Right kidney (tissue), 9 donors: ENCODE measurements at places on chromosomes 4 and X.

GRCh38 chr4:57159866-57160265 is 49.7 kb upstream of the IGFBP7 start:
- DNase-seq, result no peak

DNA sequence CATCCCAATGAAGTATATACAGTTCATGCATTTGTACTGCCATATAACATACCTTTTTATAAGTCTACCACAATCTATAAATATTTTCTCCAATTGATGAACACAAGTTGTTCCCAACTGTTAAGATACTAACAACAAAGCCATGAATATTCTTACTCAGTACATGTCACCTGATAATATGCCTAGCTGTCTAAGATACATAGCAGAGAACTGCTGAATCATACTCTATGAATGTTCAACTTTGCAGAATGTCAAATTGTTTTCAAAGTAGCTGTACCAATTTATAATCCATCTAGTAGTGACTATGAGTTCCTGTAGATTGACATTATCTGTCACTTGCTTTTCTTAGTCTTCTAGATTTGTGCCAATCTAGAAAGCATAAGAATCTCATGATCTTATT is 84.9 kb downstream of the RAB28 start:
- DNase-seq, result no peak

DNA sequence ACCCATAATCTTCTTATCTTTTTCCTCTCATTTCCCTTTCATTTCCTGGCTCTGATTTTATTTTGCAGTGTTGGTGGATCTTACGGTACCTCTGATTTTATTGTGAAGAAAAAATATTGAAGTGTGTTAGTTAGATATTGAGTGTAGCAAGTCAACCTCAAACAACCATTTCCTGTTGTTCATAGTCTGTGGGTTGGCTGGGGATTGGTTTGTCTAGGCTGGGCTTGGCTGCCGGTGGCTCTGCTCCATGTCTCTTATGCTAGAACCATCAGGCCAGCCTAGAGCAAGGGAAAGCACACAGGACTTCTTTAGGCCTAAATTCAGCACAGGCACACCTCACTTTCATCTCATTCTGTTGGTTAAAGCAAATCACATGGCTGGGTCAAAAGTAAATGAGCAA is 383.1 kb upstream of the LCORL start:
- no peak for DNase-seq

DNA sequence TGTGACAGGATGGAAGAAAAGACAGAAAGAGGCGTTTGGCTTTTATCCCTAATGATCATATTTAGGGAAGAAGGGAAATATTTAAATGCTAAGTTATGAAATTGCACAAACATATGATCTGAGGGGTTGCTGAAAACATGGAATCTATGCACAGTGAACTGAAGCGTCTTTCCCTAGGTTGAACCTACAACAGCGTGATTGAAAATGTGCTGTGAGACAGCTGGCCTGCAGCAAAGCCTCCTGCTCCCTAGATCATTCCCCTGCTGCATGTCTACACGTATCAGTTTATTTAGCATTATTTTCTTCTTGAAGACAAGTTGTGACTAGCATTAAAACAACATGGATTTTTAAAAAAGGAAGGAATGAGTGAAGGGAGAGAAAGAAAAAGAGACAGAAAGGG is 272.5 kb upstream of the TRAM1L1 start:
- DNase-seq, result no peak

- DNase-seq, result peak; percentile 25
Measured at GRCh38 chr4:118969359-118969758, 80.7 kb downstream of the SYNPO2 start.

GRCh38 chrX:7085879-7086278 is 61.6 kb upstream of the STS start:
- DNase-seq, result no peak

DNA sequence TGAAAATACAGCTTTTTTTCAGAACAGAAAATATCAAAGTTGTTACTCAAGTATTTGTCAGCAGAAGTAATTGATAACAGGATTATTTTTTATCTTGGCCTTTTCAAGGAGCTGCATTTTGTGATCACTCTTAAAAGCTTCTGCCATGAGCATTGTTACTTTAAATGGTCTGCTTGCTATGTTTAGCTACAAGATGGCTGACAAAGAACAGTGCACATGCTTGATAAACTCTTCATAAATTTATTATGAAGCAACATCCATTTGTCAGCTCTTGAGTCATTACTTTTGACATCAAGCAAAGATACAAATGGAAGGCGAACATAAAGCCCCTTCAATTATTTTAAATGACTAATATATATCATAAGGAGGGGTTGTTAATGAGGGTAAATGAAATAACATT is 205.4 kb upstream of the RPS6KA3 start:
- no peak for DNase-seq

DNA sequence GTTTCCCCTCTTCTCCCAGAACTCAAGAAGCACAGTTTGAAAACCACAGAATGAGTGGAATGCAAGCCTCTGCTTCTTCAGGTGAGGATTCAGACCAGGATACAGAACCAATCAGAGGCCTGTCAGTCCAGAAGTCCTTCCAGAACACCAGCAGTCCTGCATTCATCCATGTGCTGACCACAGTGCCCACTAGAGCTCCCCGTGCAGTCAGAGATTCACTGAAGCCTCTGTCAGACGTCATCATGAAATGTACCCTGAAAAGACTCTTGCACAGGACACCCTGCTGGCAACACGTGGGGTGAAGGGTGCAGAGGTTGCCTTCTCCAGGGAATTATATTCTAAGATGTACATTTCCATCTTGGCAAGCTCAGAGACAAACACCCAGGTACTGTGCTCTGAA is 75.9 kb upstream of the LSM6 start:
- no peak for DNase-seq

DNA sequence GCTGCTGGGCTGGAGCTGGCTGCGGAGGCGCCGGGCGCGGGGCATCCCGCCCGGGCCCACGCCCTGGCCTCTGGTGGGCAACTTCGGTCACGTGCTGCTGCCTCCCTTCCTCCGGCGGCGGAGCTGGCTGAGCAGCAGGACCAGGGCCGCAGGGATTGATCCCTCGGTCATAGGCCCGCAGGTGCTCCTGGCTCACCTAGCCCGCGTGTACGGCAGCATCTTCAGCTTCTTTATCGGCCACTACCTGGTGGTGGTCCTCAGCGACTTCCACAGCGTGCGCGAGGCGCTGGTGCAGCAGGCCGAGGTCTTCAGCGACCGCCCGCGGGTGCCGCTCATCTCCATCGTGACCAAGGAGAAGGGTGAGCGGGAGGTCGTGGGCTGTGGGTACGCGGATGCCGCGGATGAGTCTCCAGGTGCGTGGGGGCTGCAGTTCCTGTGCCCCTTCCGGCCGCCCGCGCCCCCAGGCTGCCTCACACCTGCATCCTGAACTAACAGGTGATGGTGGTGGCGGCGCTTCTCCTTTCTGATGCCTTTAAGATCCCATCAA is 499 bp downstream of the CYP2U1 start:
- DNase-seq, result no peak

DNA sequence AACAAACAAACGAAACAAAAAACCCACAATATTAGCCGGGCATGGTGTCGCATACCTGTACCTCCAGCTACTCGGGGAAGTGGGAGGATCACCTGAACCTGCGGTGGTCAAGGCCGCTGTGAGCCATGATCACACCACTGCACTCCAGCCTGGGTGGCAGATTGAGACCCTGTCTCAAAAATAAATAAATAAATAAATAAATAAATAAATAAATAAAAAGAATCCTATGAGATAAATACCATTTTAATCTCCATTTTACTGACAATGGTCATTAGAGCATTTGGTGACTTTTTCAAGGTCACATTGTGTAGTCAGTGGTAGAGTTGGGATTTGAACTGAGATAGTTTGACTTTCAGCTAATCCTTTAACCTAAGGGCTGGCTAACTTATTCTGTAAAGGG is 11.4 kb downstream of the TRPC5 start:
- DNase-seq, result no peak

DNA sequence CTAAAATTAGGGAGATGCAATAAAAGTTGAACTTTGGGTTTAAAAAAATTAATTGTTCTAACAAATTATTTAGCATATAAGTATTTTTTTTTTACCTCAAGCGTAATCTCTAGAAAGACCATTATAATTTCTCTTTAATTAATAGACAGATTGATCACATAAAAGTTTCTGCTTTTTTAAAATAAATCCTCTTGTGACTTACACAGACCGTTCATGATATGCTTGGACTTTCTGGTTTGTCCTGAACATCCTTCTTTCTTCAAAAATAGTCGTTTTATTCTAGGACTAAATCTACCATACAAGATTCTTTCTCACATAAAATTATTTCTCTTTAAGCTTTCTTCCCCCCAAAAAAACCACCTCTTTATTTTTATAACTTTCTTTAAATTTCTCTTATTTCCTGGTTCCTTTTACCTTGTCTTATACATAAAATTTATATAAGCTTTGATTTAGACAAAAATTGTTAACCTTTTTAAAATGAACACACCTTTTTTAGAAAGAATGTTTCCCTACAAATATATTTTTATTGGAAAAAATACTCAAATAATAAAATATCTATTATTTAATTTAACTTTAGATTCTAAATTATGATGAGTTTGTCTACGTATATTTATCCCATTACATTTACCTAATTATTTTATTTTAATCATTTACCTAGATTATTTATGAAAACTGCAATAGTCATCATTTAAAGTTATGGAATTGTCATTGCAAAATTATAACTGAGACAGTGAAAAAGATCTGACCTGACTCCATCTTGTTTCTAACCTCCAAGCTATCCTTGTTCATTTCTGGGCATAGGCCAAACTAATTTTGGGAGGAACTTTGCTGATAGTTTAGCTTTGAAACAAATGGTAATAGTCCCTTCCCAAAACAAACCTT is 37.6 kb downstream of the PGRMC2 start:
- no peak for DNase-seq

DNA sequence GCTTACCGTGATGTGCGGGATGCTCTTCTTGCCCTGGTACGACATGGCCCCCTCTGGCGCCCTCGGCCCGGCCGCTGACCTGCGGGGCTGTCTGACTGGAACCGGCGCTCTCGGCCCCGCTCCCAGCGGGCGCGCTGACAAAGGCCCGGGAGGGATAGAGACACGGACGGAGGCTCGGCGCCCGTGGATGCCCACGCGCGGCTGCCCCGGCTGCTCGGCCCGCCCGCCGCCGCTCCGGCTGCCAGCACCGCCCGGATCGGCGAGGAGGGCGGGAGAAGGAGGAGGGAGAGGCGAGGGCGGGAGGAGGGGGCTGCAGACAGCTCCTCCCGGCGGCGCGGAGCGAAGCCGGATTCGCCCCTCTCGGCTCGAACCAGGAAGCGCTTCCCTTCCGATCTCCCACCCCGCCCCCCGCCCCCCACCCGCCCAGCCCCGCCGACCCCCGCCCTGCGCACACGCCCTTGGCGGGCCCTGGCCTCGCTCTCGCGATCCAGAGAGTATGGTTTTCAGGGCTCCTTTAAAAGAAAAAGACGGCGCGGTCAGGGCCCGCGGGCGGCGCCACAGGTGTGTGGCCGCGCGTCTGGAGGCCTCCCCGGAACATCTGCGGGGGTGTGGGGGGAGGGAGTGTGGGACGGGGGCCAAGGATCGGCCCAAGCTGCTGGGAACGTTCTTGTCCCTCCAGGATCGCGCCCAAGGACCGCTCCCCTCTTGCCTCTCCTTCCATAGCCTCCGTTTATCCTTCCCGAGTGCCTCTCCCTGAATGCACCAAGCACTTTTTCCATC is 4.5 kb downstream of the CRMP1 start:
- peak; percentile 54 for DNase-seq

DNA sequence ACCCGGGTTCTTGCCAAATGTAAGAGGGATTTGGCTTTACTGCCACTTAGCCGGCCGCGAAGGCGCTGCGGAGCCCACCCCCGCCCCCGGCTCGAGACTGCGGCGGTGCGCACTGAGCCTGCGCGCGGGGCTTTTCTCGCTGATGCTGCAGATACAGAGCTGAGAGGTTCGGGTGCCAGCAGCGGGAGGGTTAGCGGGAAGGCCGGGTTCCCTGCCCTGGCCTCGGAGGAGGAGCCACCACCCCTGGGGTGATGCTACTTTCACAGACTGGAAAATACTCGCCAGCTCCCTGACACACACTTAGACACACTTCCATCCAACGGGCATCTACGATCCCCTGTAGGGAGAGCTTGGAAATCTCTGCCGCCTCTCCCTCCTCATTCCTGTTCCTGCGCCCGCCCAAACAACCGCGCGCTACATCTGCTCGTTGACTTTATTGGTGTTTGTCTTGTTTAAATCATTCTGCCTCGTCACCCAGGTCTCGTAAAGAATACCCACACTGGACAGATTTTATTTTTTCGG is 2.1 kb upstream of the PCDH7 start:
- DNase-seq, result peak; percentile 89

DNA sequence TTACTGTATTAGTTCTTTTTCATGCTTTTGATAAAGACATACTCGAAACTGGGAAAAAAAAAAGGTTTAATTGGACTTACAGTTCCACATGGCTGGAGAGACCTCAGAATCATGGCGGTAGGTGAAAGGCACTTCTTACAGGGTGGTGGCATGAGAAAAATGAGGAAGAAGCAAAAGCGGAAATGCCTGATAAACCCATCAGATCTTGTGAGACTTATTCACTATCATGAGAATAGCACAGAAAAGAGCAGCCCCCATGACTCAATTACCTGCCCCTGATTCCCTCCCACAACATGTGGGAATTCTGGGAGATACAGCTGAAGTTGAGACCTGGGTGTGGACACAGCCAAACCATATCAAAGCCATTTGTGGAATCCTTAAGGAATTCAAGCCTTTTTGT is 1238.9 kb downstream of the ADGRL3 start:
- no peak for DNase-seq
